ENCODE measurements at places on chromosomes 12 and 14. TPM values are rescaled to one million over a fixed set of nuclear protein-coding genes. Genes with fewer than 3 reads are reported as not detected.

Gene MYH6
- not detected for total RNA-seq

Gene SLC5A8
- total RNA-seq: not detected

Gene SIX4
- 13.6 TPM for total RNA-seq

Gene SLC8A3
- not detected for total RNA-seq

Gene SLC2A14
- 0.09 TPM for total RNA-seq

Gene SOAT2
- total RNA-seq: not detected

Gene CD163L1
- total RNA-seq: 1.5 TPM

Gene TAS2R13
- total RNA-seq: 1.5 TPM

Gene MRPS35
- total RNA-seq: 65.9 TPM

Gene RERG
- total RNA-seq: not detected

GRCh38 chr12:57592551-57593165 lies 1.7 kb downstream of the PIP4K2C start:
- DNase-seq: no peak

- DNase-seq: no peak
Measured at GRCh38 chr12:118520214-118521035, 144.1 kb downstream of the SUDS3 start.

GRCh38 chr12:29152223-29152868 lies 3.3 kb downstream of the FAR2 start:
- no peak for DNase-seq

DNA sequence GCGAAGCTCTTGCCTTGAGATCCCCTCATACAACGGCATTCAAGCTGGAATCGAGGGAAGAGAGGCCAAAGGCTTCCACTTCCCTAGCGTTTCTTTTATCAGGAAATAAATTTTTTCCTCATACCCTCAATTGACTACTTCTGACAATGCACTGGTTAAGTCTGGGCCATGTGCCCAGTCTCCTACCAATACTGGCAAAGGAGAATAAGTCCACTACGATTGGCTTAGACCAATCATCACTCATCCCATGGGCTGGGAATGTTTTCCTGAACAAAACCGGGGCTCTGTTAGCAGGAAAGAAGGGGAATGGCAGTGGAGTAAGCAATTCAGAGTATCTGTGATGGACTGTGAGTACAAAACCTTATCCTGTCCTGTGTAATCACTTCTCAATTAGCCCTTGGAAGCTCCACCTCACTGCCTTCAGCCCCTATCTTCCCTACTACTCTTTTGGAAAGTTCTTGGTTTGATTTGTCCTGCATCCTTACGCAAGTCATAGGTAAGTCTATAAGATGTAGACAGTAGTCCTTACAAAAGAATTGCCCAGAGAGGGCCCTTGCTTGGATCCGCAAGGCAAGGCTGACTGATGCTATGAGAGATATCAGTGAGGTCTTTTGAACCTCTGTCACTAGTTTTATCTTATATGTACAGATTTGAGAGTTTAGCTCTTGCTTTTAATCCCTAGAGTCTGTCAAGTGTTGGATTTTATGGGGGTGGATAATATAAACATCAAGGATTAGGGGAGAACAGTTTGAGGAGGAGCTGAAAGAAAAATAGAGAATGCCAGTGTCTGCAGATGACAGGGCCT lies 36.3 kb upstream of the CDK17 start:
- no peak for DNase-seq

GRCh38 chr12:95336387-95337067 lies 118.9 kb downstream of the VEZT start:
- peak; percentile 80 for DNase-seq

GRCh38 chr12:47396902-47397663 lies 308.7 kb downstream of the RPAP3 start:
- DNase-seq: no peak

DNA sequence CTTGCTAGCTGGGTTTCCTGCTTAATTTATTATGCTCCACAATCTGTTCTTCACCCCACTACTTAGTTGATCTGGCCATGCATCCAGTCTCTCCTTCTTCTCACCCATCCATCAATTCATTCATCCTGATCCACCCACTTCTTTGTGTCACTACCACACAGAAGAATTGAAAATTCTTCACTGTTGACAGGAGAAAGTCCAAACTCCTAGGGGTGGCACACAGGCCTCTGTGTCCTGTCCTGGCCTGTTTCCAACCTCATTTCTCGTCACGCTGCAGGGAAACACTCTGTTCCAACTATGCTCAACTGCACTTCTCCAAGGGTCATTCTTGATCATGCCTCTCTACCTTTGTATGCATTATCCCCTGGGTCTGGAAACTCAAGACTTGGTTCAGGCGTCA lies 10.6 kb upstream of the KRT83 start:
- no peak for DNase-seq

GRCh38 chr12:20868277-20868676 lies 57.8 kb downstream of the SLCO1B3 start:
- no peak for DNase-seq

- no peak for DNase-seq
Measured at GRCh38 chr14:98957211-98958047, 314.6 kb downstream of the BCL11B start.

DNA sequence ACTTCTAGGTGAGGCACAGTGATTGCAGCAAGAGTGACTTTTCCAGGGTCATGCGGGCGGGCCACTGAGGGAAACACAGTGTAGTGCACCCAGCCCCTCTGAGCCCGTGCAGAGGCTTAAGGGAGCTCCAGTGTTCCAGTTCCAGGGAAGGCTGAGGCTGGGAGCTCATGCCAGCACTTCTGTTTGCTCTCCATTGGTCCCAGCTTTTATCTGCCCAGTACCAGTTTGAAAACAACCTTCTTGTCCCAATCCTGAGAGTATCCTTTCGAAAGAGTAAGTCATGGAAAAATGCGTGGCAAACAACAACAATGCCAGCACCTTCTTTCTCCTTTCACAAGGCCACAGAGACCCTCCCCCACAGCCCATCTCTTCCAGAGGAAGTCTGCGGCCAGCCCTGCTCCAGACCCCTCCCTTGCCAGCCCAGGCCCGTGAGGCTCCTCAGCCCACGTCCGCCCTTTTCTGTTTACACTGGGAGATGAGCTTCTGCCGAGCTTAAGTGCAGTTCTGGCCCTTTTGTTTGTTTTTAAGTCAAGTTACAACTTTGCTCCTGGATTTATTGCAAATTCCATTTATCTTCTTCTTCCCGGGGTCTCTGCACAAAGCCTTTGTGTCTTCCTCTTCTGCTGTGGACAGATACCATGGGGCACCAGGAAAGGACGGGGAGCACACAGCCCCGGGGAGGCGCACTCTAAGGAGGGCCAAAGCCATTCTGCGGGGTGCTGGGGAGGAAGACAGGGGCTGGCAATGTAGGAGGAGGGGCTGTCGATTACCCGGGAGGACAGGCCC lies 185.6 kb downstream of the ZFP36L1 start:
- DNase-seq: no peak

- no peak for DNase-seq
Measured at GRCh38 chr14:99252443-99252939, 19.5 kb downstream of the BCL11B start.

GRCh38 chr12:49689237-49689636 lies 18.0 kb downstream of the FMNL3 start:
- no peak for DNase-seq

GRCh38 chr12:14260011-14260993 lies 105.2 kb upstream of the ATF7IP start:
- DNase-seq: peak; percentile 96

- no peak for DNase-seq
Measured at GRCh38 chr12:124279846-124280360, 15.0 kb upstream of the RFLNA start.

- DNase-seq: no peak
Measured at GRCh38 chr14:65361920-65362319, 50.6 kb upstream of the FUT8 start.

- DNase-seq: no peak
Measured at GRCh38 chr14:93105362-93105761, 10.4 kb downstream of the ITPK1 start.

DNA sequence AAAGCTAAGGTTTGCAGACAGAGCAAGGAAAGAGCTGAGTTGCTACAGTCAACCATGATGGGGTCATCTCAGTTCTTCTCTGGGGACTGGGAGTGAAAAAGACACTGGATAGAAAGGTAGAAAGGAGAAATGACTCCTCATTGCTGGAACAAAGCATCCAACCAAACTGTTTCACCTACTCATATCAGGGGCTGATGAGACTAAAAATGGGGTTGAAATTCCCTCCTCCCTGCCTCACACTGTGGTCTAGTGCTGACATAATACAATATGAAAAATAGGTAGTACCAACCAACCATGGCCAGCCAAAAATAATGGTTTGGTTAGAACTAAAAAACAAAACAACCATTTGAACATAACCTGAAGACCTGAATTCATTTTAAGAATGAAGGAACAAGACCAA lies 220.7 kb downstream of the DPF3 start:
- no peak for DNase-seq

GRCh38 chr12:5377997-5378592 lies 53.8 kb upstream of the NTF3 start:
- no peak for DNase-seq

DNA sequence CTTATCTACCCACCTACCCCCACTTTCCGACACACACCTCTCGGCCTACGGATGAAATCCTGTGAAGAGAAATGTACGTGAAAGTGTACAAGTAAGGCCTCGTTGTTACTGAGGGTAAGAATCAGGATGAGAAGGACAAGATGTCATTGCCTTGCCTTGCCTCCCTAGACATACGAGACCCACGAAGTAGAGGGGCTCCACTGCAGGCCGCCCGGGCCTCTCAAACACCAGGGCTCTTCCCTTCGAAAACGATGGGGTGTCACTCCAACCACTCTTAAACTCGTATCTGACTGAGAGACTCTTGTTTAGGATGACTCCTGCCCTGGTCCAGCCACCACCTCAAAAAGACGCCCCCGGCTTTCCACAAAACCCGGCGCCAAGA lies 498 bp downstream of the RACGAP1 start:
- peak; percentile 42 for DNase-seq

DNA sequence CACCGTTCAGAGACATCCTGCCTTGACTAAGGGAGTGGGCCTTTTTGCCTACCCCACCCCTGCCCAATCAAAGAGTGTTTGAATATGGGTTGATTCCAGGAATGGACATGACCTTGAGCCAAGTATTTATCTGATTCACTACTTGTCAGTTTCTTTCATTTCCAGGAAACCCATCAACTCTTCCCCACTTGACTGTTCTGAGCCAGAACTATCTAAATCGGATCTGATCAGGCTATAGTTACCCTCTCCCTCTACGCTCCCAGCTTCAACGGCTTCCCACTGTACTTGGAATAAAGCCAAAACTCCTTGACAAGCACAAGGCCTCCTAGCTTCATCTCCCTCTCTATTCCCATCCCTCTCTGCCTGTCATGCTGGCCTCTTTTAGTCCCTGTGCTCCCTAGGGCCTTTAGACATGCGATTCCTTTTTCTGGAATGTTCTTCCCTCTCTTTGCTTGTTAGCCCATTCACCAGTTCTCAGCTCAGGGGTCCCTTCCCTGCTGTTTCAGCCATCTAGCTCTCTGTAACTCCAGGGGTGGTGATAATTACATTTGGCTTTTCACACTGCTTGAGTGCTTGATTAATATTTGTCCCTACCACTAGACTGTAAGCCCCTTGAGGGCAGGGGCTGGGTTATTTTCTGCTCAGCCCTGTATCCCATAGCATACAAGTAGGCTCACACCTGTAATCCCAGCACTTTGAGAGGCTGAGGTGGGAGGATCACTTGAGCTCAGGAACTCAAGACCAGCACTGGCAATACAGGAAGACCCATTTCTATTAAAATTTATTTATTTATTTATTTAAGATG lies 5.5 kb upstream of the ITPK1 start:
- no peak for DNase-seq

GRCh38 chr12:56724701-56724971 lies 463 bp downstream of the NACA start:
- DNase-seq: no peak

DNA sequence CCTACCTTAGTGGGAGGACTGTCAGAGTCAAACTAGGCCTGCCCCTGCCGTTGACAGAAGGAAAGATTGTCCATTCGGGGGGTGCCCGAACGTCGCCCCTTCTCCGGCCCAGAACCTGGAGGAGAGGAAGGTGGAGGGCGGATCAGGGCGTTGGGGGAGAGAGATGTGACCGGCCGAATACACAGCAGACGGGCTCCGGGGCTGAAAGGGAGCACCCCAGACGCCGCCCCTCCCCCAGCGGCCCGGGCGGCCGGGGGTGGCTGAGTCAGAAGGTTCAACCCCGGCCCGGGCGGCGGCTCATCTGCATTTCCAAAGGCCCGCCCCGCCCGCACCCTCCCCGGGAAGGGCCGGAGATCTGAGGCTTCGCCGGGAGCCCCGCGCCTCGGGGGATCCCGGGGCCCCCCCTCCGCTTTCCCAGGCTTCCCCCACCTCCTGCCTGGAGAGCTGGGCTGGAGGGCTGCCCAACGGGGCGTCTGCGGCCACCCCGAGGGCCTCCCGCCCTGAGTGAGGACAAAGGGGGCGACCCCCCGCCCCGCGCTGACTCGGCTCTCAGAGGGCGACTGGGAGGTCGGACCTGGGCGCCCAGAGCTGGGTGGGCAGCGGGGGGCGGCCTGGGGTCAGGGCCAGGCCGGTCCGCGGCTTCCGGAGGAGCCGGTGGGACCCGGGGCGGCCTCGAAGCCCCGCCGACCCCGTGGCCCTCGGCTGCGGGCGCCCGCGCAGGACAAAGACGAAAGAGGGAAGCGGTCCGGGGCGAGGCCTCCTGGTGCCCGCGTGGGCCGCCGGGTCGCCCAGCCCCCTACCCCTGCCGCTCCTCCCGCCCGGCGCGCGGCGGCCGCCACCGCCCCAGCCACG lies 3.7 kb upstream of the SETD1B start:
- peak; percentile 86 for DNase-seq

DNA sequence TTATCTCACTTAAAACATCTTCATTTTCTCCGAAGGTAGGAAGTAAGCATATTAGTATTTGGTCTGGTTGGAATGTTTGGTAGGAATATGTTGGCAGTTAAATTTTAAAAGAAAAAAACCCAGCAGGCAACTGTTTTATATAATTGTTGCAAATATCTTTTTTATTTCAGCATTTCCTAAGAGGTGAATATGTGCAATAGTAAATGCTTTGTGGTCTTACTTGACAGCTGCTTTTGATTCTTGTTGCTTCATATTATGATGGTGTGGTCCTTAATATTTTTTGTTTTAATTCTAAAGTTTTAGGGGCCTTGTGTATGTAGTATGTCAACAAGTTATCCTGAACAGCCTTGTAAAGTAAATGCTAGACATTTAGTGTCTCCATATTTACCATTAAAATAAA lies 6.3 kb downstream of the TRAFD1 start:
- DNase-seq: no peak

All from A673 (cell line).